ENCODE measurements at places on chromosomes 7 and 10.

- DNase-seq = no peak
These were observed 18.9 kb upstream of the AGFG2 start for GRCh38 chr7:100520138-100520537.

GRCh38 chr10:110076559-110077318, 69.0 kb downstream of the ADD3 start:
- no peak for DNase-seq

GRCh38 chr7:132438926-132439325, 137.3 kb downstream of the PLXNA4 start:
- no peak for DNase-seq

- no peak for DNase-seq
These were observed 29.8 kb downstream of the PDLIM1 start for GRCh38 chr10:95260909-95261552.

GRCh38 chr7:155644971-155645509, 579 bp downstream of the RBM33 start:
- no peak for DNase-seq

- DNase-seq = no peak
These were observed 9.4 kb upstream of the GRK5 start for GRCh38 chr10:119197921-119198320.

DNA sequence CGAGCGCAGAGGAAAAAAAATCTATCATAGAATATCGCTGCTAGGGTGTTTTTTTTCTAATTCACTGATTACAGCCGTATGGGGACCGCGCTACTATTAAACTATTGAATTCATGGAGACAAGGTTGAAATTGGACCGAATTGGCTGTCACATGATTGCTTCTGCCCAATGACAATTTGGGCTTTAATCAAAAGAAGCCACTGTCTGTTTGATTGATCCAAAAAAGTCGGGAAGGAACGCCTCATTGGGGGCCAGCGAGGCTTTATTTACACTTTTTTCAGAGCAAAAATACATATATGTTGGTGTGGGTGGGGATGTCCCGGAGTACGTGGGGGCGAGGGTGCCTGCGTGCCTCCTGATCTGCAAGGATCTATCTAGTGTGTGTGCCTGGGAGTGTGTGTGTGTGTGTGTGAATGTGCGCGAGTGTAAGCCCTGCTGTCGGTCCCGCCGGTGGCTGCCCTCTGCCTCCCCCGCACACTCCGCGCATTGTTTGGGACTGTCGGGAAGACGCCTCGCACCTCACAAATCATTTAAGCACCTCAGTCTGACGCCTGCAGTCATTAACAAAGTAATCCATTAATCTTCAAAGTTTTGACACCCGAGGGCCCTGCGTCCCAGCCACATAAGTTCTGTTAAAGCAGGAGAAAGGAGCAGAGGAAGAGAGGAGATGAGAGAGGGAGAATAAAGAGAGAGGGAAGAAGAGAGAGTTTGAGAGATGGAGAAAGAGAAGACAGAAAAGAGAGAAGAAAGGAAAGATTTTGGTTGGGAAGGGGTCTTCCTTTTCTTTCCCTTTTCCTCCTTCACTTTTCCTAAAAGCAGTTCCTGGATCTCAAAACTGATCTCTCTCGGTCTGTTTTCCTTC, at the start of gene HOXA2:
Gene HOXA2 (minus strand): TSS at position 103 of the 862 bp plus-strand sequence. CDS start 183 bp downstream, outside the sequence.
- no peak for DNase-seq

GRCh38 chr7:1264345-1265280, 31.9 kb downstream of the UNCX start:
- no peak for DNase-seq

DNA sequence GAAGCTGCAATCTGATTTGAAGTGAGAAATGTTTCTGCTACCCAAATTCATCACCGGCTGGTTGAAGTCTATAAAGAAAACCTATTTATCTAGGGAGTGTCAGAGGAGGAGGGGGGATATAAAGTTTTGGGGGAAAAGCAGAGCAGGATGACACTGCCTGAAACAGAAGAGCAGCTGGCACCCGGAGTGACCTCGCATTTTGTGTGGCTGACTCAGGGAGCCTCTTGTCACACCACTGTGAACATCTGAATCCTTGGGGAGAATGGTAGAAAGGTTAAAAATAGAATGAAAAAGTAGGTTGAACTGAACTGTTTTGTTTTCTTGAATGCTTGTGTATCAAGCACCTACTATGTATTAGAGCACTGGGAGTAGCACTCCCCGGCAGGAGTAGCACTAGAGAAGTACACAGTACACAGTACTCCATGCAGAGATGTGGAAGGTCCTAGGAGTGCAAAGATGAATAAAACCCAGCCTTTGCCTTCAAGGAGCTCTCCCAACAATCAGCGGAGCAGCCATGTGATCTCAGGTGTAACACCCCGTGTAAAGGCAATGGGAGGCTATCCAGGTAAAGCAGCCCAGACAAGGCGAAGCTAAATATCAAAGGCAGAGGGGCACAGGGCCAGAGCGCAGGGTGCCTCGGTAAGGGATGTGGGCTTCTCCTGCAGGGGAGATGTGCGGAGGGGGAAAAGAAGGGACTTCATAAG, 13.5 kb downstream of the CRTAC1 start:
- DNase-seq = no peak

GRCh38 chr7:37916017-37916672, 472 bp downstream of the SFRP4 start:
- DNase-seq = no peak

GRCh38 chr10:19908991-19909696, 92.9 kb downstream of the PLXDC2 start:
- DNase-seq = no peak

- DNase-seq = no peak
These were observed 57.8 kb upstream of the CTBP2 start for GRCh38 chr10:125217990-125218675.

- DNase-seq = no peak
These were observed 58.1 kb downstream of the SHH start for GRCh38 chr7:155754165-155754564.

- no peak for DNase-seq
These were observed 156.6 kb upstream of the IMMP2L start for GRCh38 chr7:111718886-111719285.

GRCh38 chr10:64054392-64054791, 533.2 kb downstream of the REEP3 start:
- DNase-seq = no peak

DNA sequence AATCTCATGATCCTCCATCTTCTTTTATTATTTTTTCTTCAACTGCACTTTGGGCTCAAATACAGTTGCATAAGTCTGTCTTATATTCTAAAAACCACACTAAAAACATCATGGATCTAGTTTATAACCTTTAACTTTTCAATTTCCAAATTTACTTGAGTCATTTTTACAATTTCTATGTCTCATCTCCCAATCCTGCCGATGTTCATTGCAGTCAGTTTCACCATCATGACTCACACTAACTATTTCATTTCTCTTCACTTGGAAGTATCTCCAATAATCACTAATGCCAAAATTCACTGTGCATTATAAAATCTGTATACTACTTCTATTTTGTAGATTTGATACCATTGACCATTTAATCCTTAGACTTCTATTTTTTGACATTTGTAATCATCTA, 806.9 kb upstream of the SORCS1 start:
- no peak for DNase-seq

DNA sequence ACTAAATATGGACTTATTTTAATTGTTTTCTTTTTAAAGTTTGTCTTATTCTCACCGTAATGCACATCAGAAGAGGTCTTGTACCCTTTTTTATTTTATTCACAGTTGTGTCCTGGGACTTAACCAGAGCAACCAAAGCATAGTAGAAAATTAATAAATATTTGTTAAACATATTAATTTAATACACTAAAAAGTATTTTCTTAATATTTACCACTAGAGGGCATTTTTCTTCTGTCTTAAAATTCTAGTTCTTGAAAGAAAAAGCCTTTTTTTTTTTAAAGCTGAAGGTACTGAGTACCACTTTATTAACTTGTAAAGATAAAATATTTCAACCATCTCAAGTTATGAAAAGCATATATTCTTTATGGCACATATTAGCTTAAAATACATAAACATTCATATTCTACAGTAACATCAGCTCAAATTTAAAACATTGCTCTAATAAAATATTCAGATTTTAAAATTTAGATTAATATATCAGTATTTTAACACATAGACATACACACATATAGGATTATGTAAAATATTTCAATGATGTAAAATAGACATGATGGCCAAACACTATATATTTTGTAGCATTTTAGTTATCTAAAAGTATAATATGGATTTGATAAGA, 260.4 kb downstream of the SEMA3A start:
- DNase-seq = no peak

GRCh38 chr10:78916227-78916626, 152.5 kb upstream of the ZMIZ1 start:
- no peak for DNase-seq

DNA sequence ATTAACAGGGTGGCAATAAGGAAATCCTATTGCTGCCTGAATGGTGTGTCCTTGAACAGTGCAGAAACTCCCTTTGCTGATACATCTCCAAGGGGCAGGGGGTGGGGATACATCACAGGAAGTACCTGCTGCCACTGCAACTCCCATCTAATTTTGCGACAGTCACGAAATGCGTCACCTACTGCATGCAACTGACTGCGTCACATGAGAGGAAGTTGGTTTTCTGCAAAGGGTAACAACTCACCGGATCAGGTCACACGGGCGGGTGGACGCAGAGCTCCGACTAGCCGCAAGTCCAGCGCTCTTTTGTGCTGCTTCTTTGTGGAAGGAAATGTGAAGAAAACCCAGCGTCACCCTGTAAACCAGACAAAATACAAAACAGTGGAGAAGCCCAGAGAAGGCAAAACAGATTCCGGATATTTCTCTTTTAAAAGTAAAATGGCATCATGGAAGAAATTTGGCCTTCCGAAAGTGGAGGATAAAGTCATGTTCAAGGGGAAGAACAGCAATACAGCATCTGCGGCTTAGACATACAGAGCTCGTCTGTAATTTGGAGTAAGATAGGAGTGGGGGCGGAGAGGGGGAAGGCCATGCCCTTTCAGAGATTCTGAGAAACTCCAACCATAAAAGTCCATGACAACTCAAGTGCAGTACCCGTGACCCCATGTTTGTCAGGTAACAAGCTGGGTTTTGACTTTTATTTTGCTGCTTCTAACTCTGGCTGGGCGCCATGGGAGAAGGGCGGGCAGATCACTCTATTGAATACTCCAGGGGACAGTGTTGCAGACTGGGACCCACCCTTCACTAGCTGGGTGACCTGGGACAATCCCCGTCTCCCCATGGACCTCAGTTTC, 32.3 kb upstream of the PLEKHS1 start:
- DNase-seq = no peak

DNA sequence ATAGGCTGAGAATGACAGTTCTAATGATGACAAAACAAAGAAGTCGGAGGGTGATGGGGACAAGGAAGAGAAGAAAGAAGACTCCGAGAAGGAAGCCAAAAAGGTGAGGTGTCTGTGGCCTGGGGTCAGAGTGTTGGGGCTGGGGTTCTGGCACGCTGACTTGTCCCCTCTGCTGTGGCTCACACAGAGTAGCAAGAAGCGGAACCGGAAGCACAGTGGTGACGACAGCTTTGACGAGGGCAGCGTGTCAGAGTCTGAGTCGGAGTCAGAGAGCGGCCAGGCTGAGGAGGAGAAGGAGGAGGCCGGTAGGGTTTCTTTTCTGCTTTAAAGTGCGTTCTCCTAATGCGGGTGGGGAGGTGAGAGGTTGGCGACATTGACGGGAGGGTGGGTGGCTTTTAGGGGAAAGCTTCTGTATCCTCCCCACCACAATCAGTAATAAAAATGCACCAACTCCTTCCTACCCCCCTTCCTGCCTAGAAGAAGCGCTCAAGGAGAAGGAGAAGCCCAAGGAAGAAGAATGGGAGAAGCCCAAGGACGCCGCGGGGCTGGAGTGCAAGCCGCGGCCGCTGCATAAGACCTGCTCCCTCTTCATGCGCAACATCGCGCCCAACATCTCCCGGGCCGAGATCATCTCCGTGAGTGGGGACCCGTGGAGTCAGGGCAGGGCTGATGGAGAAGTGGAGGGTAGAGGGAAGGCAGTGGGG, 4.6 kb downstream of the UFSP1 start:
- DNase-seq = no peak

DNA sequence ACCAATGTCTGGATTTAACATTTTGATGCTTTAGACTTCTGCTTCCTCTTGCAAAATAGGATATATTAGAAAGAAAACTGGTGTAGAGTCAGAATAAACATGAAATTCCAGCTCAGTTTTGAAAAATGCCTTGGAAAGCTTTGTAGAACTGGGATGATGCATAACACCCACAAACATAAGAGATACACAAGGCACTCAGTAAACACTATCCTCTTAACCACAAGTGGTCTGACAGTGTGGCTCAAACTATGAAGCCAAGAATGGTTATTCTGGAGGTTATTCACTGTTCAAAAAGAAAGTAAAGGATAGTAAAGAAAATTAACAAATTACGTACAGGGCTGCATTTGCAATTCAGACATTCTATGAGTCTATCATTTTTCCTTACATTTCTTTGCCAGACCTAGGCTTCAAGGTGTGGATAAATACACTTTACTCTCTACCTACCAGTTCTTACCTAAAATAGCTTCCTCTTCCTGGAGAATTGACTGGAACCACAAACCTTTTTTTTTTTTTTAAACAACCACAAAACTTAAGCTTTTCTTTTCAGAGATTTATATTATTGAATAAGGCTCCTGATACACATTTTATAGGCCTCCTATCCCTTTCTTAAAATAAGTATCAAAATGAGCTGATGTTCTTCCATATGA, 9.0 kb upstream of the RSBN1L start:
- DNase-seq = no peak

- no peak for DNase-seq
These were observed 3.6 kb downstream of the CAMK2B start for GRCh38 chr7:44321796-44322195.

- no peak for DNase-seq
These were observed 258.7 kb downstream of the GFRA1 start for GRCh38 chr10:116014326-116014725.

GRCh38 chr7:114942446-114943175, 20.7 kb downstream of the MDFIC start:
- no peak for DNase-seq

DNA sequence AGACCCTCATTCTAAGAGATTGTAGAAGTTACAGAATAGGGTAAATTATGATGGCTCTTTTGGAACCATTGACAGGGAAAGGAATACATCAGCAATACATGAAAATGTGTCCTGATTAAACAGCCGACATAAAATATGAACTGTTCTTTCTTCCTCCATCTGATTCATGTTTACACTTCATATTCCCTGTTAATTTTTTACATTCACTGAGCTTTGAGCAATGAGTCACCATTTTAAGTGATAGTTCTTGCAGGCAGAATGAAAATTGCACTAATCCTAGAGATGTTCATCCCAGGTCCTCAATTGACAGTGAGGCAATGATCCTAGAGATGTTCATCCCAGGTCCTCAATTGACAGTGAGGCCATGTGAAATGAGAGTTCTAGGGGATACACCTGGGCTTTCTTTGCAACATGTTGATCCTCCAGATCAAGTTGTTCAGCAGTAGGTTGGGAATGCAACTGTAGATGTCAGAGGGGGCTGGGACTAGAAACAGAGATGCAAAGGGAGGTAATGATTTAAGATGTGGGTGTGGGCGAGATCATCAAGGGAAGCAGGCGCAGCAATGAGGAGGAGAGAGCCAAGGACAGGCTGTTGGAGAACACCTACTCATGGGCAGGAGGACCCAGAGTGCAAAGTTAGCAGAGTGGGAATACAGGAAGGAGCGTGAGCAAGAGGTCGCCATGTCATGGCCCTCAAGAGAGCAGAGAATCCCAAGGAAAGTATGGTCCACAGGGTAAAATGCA, 138.7 kb downstream of the ZNF365 start:
- no peak for DNase-seq
